ENCODE measurements at places on chromosomes 1 and 21. TPM values are rescaled to one million over a fixed set of nuclear protein-coding genes. Genes with fewer than 3 reads are reported as not detected.

The EDN2 gene
- 18.3 TPM for total RNA-seq

The GPR25 gene
- not detected for total RNA-seq

The CHRNB2 gene
- total RNA-seq = 0.33 TPM

The ITGB2 gene
- total RNA-seq = 1.0 TPM

The PGLYRP3 gene
- total RNA-seq = not detected

The NPHS2 gene
- total RNA-seq = not detected

The LCE6A gene
- total RNA-seq = not detected

The CA6 gene
- total RNA-seq = not detected

The AADACL4 gene
- total RNA-seq = not detected

The DCDC2B gene
- total RNA-seq = not detected

The HTR1D gene
- 16.5 TPM for total RNA-seq

The C1orf94 gene
- not detected for total RNA-seq

The S100A1 gene
- 0.96 TPM for total RNA-seq

The C2CD4D gene
- not detected for total RNA-seq

The FCRL2 gene
- not detected for total RNA-seq

The CD160 gene
- total RNA-seq = not detected

The ST6GALNAC5 gene
- total RNA-seq = not detected

The RAB7B gene
- total RNA-seq = 1.2 TPM

The KCNK1 gene
- total RNA-seq = 21.2 TPM

The ADGRL4 gene
- total RNA-seq = not detected

The PROK1 gene
- total RNA-seq = not detected

The HMGCS2 gene
- total RNA-seq = not detected

The SIKE1 gene
- 15.2 TPM for total RNA-seq

The CNR2 gene
- total RNA-seq = not detected

The EPHA10 gene
- total RNA-seq = 0.87 TPM

The GJA8 gene
- not detected for total RNA-seq

The KPRP gene
- not detected for total RNA-seq

The SERBP1 gene
- total RNA-seq = 324 TPM

The G0S2 gene
- total RNA-seq = 4.0 TPM

The MYOM3 gene
- total RNA-seq = 5.6 TPM
